ENCODE measurements at places on chromosomes 3 and 15. TPM values are rescaled to one million over a fixed set of nuclear protein-coding genes. Genes with fewer than 3 reads are reported as not detected.

DNA sequence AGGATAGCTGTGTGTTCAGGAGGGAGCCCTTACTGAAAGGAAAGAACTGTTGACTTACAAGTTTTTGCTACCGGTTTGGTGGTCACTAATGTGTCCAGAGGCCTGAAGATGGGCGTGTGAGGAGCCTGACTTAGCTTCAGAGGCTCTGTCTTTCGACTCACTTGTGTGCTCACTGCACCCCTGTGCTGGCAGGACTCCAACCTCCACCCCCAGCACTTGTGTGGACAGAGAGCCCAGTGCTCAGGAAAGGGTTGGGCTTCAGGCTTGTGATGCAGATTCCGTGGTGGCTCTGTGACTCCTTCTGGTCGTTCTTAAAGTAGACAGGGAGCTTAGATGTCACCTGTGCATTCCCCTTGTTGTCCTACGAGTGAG, 100.9 kb downstream of the PGPEP1L start:
- no peak overlapping the region for H3K4me3 ChIP-seq
- peaks cover 6% of the 10 kb centered on the region for H3K36me3 ChIP-seq
- H3K27ac ChIP-seq: no peak overlapping the region
- no peak for DNase-seq
- no peaks in the 10 kb centered on the region for H3K27me3 ChIP-seq

- peaks cover 9% of the 10 kb centered on the region for H3K27me3 ChIP-seq
- no peaks in the 10 kb centered on the region for H3K36me3 ChIP-seq
- no peak for DNase-seq
- no peaks in the 10 kb centered on the region for H3K4me1 ChIP-seq
- H3K27ac ChIP-seq: no peak overlapping the region
Measured at GRCh38 chr15:71316911-71317310, 201.6 kb downstream of the THSD4 start.

Gene MAGEL2
- not detected for total RNA-seq

Gene TP63
- 0.23 TPM for total RNA-seq

Gene SETD2
- 34.7 TPM for total RNA-seq
